ENCODE measurements at places on chromosomes 3 and 15. TPM values are rescaled to one million over a fixed set of nuclear protein-coding genes. Genes with fewer than 3 reads are reported as not detected.

PAK6 gene
- total RNA-seq = 7.8 TPM

KBTBD8 gene
- total RNA-seq = 4.8 TPM

INKA1 gene
- total RNA-seq = 6.7 TPM

ACVR2B gene
- 27.1 TPM for total RNA-seq

DNA sequence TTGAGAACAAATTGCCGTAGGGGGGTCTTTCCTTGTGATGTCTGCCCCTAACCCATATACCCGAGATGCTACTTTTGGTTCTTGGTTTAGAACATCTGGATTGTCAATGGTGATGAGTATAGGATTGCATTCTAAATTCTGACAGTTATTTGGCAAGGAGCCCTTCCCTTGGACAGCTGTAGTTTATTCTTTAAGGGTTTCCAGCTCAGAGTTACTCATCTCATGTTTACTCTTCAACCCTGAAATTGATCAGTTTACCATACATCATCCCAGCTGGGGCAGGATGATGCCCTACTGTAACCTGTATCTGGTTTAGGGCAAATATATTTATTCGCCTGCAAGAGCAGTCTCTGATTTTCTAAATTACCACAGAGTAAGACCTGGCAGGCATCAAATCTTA is 85.7 kb upstream of the XCR1 start:
- no peak overlapping the region for H3K27ac ChIP-seq
- H3K27me3 ChIP-seq = no peaks in the 10 kb centered on the region
- no peak for DNase-seq
- H3K4me3 ChIP-seq = no peak overlapping the region
- H3K4me1 ChIP-seq = peaks cover 42% of the 10 kb centered on the region
- H3K36me3 ChIP-seq = peaks cover 10% of the 10 kb centered on the region

GRCh38 chr15:66308531-66308930 is 15.2 kb downstream of the DIS3L start:
- no peaks in the 10 kb centered on the region for H3K27me3 ChIP-seq
- no peak overlapping the region for H3K27ac ChIP-seq
- no peaks in the 10 kb centered on the region for H3K4me1 ChIP-seq
- peaks cover 26% of the 10 kb centered on the region for H3K36me3 ChIP-seq
- no peak overlapping the region for H3K4me3 ChIP-seq

GRCh38 chr3:66383998-66384745 is 116.7 kb downstream of the LRIG1 start:
- no peaks in the 10 kb centered on the region for H3K27me3 ChIP-seq
- no peak overlapping the region for H3K4me3 ChIP-seq
- peaks cover 64% of the 10 kb centered on the region for H3K36me3 ChIP-seq
- DNase-seq = no peak
- H3K4me1 ChIP-seq = no peaks in the 10 kb centered on the region

DNA sequence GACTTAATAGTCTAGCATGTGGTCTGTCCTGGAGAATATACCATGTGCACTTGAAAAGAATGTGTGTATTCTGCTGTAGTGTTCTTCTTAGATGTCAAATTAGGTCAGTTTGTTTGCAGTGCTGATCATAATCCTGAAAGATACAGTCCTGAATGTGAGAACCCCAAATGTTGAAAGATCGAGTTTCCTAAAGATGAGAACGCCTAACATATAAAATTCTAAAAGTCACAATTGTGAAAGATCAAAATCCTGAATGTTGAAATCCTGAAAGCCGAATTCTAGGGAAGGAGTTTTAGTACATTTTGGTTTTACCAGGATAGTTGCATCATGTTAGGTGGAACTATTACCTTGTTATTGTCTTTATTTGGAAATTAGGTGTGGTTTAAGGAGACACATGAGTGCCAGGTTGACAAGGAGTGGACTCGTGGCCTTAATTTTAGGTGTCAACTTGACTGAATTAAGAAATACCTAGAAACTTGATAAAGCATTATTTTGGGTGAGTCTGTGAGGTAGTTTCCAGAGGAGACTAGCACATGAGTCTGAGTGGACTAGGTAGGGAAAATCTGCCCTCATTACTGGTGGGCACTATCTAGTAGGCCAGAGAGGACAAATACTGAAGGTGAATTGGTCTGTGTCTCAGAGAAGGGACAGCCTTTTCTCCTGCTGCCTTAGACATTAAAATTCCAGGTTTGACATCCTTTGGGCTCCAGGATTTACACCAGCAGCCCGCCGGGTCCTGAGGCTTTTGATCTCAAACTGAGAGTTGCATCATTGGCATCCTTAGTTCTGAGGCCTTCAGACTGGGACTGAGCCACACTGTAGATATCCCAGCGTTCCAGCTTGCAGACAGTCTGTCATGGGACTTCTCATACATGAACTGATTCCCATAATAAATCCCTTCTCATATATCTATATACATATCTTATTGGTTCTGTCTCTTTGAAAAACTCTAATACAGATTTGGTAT is 77.1 kb downstream of the LRRC28 start:
- H3K4me3 ChIP-seq = no peak overlapping the region
- H3K36me3 ChIP-seq = peaks cover 5% of the 10 kb centered on the region
- H3K4me1 ChIP-seq = no peaks in the 10 kb centered on the region
- H3K27ac ChIP-seq = no peak overlapping the region

DNA sequence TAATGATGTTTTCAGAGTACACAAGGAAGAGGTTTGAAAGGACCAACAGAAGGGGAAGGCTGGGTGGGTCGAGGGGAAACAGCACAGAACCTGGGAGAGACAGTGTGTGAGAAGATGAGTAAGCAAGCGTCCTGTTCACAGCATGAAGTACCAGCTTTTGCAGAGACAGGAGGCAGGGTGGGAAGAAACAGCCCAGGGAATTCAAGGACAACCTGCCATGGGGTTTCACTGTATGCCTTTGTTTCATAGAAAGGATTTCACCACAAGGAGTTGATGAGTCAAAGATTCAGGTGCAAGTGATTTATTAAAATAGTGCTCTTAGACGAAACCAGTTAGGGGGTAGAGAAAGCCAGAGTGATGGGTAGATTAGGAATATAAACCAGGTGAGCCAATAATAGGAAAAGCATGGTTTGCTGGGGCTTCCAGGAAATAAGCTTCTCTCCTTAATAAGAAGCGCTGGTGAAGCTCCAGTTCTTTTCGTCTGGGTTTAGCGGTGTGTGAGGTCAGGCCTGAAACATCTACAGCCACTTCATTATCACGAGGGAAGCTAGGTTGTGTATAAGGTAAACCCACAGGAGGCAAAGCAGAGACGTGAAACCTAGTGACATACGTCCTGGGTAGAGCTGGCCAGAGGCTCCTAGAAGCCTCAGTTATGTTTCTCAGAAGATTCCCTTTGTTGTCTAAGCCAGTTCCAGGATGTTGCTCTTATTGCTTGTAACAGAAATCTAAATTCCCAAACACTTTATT is 3.9 kb downstream of the HHLA2 start:
- peaks cover 3% of the 10 kb centered on the region for H3K27me3 ChIP-seq
- DNase-seq = no peak
- H3K27ac ChIP-seq = no peak overlapping the region
- H3K4me1 ChIP-seq = peaks cover 8% of the 10 kb centered on the region

GRCh38 chr15:42772144-42772543 is 35.2 kb upstream of the CDAN1 start:
- H3K36me3 ChIP-seq = peaks cover 13% of the 10 kb centered on the region
- no peak overlapping the region for H3K27ac ChIP-seq
- no peaks in the 10 kb centered on the region for H3K27me3 ChIP-seq
- no peak for DNase-seq

GRCh38 chr15:65183865-65184159 is 1.3 kb downstream of the CLPX start:
- H3K27me3 ChIP-seq = no peaks in the 10 kb centered on the region
- H3K4me1 ChIP-seq = peaks cover 5% of the 10 kb centered on the region

DNA sequence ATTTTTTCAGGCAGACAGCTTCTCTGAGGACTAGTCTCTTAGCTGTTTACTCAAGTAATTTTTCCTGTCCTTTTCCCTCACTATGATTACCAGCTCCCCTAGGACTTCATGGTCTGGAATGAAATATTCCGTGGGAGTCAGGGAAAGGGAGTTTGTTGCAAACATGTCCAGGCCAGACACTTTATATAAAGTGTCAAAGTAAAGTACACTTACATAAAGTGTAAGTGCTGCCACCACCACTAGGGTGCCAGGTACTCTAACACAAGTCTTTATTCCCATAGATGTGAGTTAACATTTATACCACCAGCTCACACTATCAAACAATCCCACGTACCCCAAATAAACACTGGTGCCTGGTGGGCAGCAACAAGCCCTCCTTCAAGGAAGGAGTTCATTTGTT is 179.8 kb downstream of the SNRPN start:
- DNase-seq = no peak
- no peak overlapping the region for H3K27ac ChIP-seq
- H3K27me3 ChIP-seq = no peaks in the 10 kb centered on the region
- no peaks in the 10 kb centered on the region for H3K36me3 ChIP-seq
- no peaks in the 10 kb centered on the region for H3K4me1 ChIP-seq

DNA sequence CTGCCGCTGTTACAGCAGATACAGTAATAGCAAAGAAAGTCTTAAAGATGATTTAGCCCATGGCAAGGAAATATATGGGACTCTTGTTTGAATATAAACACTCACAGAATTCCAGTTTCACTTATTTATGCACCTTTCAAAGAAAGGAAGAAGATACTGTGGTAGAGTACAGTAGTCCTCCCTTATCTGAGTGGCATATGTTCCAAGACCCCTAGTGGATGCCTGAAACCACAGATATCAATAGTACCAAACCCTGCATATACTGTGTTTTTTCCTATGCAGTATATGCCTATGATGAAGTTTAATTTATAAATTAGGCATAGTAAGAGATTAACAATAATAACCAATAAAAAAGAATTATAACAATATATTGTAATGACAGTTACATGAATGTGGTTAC is 8.2 kb downstream of the MAP2K1 start:
- H3K27ac ChIP-seq = no peak overlapping the region
- DNase-seq = no peak
- peaks cover 3% of the 10 kb centered on the region for H3K4me1 ChIP-seq
- no peak overlapping the region for H3K4me3 ChIP-seq
- H3K27me3 ChIP-seq = no peaks in the 10 kb centered on the region

DNA sequence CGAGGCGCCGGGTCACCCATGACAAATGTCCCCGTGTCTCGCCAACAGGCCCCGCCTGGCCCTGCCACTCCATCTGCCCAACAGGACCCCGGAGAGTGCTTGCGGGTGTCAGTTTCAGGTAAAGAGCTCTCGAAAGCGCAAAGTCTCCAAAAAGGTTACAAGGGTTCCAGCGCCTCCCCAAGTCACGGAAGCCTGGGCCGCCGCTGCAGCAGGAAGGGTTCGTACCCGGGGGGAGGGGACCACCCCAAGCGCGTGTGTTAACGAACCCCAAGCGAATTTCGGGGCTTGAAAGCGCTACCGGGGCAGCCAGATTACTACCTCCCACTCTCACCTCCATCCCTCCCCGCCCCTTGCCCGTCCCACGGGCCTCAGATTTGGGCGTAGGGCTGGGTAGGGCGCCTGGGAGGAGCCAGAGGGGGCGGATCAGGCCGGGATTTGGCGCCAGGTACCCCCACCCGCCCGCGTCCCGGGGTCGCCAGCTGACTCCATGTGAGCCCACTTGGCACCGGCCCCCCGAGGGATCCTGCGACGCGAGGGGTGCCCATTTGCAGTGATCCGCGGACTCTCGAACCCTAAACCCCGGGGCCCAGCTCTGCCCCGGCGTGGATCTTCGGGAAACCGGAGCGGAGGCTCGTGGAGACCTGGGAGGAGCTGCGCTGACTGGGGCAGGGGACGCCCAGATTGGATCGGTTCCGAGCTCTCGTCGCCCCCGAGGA is 85.9 kb downstream of the NR2F2 start:
- H3K4me1 ChIP-seq = peaks cover 24% of the 10 kb centered on the region
- DNase-seq = no peak
- no peaks in the 10 kb centered on the region for H3K36me3 ChIP-seq
- H3K27ac ChIP-seq = no peak overlapping the region
- peaks cover 97% of the 10 kb centered on the region for H3K27me3 ChIP-seq
